ENCODE measurements at places on chromosomes 7 and 10.

DNA sequence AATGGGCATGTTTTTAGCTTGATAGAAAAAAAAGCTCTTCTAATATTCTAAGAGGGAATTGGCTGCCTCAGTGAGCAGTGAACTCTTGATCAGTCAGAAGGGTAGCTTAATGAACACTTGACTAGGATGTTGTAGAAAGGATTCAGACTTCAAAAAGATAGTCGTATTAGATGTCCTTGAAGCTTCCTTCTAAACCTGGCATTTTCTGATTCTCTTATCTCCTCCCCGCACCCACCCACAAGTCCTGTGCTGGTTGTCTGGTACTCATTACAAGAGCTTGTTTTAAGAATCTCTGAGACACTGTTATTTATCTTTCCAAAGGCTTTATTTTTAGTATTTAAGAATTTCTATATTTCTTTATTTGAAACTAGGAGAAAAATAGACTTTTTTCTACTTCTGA lies 7.4 kb upstream of the SMIM30 start:
- DNase-seq: no peak

- no peak for DNase-seq
Observed at GRCh38 chr10:68501691-68502090, 25.6 kb downstream of the SLC25A16 start.

- DNase-seq: no peak
Observed at GRCh38 chr10:116465546-116465945, 37.9 kb downstream of the PNLIPRP3 start.

DNA sequence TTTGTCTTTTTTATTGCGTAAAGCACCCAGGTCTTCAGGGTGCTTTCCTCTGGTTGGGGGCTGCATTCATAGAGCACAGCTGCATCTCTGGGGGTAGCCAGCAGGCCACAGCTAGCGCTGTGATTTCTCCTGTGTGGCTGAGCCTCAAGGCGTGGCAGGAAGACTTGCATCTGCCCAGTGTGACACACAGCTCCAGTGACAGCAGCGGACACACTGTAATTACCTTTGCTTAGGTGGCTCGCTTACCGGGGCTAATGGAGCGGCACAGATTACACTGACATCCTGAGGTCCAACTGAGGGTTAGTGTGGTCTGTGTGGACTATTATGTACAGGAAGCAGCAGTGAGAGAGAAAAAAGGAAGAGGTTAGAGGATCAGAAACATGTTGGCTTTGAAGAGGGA lies 27.1 kb downstream of the ABCB4 start:
- no peak for DNase-seq

- no peak for DNase-seq
Observed at GRCh38 chr10:12690525-12691126, 310.9 kb downstream of the CCDC3 start.

DNA sequence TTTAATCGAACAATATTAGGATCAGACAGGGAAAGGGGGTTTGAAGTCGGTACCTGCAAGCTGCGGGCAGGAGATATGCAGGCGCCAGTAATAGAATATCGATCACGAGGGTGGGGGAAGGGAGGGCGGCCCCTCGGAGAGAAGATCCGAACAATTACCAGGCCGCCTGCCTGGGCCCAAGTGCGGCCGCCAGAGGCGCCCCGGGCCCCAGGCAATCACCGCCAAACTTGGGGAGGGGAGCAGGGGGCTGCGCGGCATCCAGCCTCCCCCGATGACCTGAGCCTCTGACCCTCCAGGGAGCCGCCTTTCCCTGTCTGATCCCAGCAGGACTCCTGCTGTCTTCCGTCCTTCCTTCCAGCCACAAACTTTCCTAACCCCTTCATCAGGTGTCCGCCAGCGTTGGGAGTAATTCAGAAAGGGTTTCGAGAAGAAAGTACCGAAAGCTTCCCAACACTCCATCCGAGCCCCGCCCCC lies 1.1 kb downstream of the NKX1-2 start:
- DNase-seq: no peak

- DNase-seq: no peak
Observed at GRCh38 chr7:65827366-65827765, 45.5 kb upstream of the VKORC1L1 start.

DNA sequence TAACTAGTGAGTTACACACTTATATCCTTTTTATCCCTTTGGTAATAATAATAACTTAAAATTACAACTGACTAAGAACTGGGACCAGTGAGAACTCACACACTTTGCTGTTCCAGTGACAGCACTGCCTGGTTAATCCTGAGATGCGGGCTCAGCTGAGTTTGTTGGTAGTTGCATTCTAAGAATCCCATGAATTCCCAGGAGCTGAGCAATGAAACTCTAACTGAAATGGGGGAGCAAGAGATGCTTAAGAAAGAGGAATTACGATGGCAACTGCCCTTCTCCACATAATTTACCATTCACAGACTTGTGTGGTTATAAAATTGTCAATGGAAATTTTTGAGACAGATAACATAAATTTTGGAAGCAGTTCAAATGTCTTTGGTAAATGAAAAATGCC lies 659.4 kb downstream of the MAGI2 start:
- DNase-seq: no peak

DNA sequence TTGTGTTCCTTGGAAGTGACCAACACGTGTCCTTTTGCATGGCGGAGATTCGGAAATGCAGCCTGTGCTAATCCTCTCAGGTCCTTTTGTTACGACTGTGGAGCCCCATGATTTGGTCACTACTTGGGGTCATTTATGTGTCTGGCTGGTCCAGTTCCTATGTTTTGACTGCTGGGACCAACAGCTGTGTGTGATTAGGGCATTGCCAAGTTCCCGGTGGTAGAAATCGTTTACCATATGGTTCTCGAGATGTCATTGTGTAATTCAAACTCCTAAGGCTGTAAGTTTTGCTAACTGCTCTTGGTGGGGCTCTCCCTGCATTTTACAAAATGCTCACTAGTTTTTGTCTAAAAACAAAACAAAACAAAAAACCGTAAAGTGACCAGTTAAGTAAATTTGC lies 62.0 kb downstream of the CCNY start:
- no peak for DNase-seq

DNA sequence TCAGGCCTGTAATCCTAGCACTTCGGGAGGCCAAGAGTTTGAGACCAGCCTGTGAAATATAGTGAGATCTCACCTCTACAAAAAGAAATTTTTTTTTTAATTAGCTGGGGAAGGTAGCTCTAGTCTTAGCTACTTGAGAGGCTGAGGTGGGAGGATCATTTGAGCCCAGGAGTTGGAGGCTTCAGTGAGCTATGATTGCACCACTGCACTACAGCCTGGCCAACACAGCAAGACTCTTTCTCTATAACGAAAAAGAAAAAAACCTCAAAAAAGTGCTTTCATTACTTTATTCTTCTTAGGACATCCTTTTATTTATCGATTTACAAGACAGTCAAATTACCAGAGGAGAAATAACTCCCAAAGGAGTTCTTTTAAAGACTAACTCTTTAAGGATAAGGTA lies 49.4 kb upstream of the EXOC4 start:
- DNase-seq: no peak

- no peak for DNase-seq
Observed at GRCh38 chr10:68597407-68597806, 37.3 kb downstream of the TET1 start.

DNA sequence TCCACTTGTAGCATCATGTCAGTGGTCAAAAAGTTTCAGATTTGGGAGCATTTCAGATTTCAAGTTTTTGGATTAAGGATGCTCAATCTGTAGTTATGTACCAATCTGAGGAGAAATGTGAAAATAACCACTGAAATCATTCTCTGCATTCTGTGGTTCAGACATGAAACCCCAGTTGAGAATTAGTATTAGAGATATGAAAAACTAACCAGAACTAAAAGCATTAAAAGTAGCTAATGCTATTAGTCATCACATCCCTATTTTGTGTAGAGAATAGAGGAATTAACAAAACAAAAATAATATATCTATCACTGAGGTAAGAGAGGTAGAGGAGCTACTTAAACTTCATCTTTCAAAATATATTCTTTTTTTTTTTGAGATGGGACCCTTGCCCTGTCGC lies 28.0 kb downstream of the MICU1 start:
- DNase-seq: no peak

GRCh38 chr10:132856869-132857524 lies 71.0 kb upstream of the NKX6-2 start:
- no peak for DNase-seq

GRCh38 chr10:80351220-80351619 lies 5.3 kb downstream of the DYDC1 start:
- no peak for DNase-seq

GRCh38 chr10:46223626-46224413 lies 63.0 kb upstream of the ANTXRL start:
- DNase-seq: no peak

DNA sequence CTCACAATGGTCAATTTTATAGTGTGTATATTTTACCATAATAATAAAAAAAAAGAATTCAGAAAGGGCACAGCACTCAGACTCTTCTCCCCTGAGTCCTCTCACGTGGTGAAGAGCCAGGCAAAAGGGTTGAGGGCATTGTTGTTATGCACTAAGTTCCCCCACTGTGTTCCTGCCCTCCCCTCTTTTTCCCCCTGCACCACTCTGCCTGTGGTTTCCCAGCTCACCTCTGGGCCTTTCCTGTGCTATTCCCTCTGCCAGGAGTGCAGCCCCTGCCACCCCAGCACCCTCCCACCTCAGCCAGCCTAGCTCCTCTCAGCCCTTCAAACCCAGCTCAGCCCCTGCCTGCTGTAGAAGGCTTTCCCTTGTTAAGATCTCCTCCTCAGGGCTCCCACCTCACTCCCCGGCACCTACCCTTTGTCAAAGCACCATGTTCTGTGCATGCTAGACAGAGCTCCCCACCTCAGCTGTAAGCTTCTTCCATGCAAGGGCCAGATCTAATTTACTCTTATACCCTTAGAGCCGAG lies 108.5 kb downstream of the KCNMA1 start:
- DNase-seq: no peak

GRCh38 chr10:133229265-133230043 lies 563 bp upstream of the UTF1 start:
- DNase-seq: no peak

DNA sequence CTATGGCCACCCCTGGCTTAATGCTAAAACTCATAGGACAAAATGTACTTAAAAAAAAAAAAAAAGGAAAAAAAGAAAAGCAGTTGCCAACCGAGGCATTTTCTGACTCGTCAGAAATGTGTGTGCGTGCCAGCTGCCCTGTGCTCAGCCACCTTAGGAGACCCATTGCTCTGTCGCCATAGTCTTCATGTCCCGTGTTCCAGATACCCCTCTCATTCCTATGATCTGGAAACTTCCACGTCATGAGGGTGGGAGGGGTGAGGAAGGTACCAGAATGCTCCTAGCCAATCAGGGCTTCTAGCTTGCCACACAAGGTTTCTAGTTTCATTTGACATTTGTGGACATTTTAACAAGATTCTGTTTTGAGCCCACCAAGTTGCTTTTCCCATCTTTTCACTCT lies 212.9 kb downstream of the TCF7L2 start:
- DNase-seq: no peak

DNA sequence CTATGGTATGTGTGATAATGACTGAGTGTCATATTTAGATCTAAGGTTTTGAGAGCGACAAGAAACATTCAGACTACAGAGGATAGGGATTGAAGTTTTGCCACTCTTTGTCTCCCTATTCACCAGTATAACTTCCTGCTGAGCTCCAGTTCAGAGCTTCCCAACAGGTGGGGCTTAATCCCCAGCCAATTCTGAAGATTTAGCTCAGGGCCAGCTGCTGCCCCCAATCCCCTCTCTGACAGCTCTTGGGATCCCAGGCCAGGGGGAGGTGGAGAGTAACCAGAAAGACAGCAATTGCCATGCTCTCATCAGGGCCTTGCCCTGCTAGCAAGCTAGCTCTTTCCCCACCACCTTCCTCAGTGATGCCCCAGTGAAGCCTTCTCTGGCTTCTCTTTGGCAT lies 57.8 kb downstream of the TRIL start:
- no peak for DNase-seq

GRCh38 chr10:8767591-8767990 lies 713.1 kb downstream of the GATA3 start:
- DNase-seq: no peak

GRCh38 chr7:140005341-140005740 lies 57.4 kb downstream of the PARP12 start:
- no peak for DNase-seq

- no peak for DNase-seq
Observed at GRCh38 chr10:93567277-93568104, 1.0 kb downstream of the FFAR4 start.

- no peak for DNase-seq
Observed at GRCh38 chr7:87452279-87452678, 23.2 kb downstream of the ABCB4 start.

DNA sequence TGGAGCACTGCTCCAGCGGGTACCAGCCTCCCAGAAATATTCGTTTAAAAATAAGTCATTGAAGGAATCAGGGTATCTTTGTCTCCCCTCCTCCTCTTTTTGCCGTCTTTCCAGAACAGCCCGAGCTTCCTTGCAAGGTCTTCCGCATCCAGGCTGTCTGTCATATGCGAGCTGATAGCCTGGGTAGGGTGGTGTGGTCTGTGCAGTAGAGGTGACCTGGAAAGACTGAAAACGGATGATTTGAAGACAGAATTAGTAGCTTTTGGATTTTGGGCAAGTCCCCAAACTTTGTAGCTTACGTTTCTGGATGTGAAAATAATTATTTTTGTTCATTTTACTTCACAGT lies 480 bp downstream of the VPS50 start:
- DNase-seq: no peak

DNA sequence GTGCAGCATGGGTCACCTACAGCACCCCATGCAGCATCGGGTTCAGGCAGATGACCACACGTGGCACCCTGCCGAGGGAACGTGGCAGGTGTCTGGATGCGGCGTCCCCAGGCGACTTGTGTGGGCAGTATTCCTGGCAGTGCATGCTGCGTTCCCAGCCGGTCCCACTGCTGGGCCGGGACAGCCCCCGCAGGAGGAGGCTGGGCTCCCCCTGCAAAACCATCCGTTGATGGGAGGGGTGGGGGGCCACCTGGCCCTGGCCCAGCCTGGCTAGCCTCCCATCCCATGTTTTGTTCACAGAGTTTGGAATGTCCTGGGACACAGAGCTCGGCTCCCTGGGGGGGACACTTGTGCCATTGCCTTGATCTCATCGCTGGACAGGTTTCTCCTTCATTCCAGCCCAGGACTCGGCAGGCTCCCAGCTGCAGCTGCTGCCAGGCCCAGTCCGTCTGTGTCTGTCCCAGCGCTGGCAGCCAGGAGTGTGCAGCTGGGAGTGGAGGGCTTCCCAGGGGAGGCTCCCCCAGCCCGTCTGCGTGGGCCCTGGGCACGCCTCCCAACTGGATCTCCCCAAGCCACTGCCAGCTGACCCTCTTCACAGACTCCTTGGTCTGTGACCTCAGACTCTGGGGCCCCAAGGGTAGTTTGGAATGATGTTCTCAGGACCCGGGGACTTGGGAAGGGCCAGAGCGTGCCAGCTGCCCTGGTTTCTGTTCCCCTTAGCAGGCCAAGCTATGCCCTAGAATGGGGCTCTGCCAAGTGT lies 32.6 kb downstream of the TMEM270 start:
- peak; percentile 88 for DNase-seq

All from NCI-H446 (cell line).